CD4-positive, alpha-beta T cell treated with Interleukin-4 for 4 hours (primary cell): ENCODE measurements at places on chromosomes 13 and 19.

- DNase-seq: no peak
These were observed 92.6 kb upstream of the FAM216B start for GRCh38 chr13:42688821-42689220.

DNA sequence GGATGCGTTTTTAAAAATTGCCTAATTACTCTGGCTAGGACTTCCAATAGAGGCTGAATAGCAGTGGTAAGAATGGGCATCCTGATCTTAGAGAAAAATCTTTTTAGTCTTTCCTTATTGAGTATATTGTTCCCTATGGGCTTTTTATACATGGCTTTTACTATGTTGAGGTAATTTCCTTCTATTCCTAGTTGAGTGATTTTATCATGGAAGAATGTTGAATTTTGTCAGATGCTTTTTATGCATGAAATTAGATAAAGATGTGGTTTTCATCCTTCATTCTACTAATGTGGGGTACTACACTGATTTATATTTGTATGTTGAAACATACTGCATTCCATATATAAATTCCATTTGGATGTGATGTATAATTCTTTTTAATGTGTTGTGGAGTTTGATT is 2673.8 kb downstream of the PCDH9 start:
- no peak for DNase-seq

GRCh38 chr13:104140552-104140951 is 1074.3 kb upstream of the SLC10A2 start:
- DNase-seq: no peak

DNA sequence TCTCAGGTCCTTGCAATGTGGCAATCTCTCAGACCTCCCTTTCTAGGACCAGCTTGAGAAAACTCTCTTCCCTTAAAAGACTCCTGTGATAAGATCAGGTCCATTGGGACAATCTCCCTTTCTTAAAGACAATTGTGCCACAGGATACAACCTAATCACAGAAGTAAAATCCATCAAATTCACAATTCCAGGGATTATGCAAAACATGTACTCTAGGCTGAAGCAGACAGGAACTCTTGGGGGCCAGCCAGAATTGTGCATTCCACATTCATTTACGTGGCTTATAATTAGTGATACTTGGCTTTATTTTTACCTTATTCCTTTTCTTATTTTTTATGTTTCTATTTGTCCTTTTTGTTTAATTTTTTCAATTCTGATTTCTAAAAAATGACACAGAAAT is 257.9 kb downstream of the KLF12 start:
- no peak for DNase-seq
